ENCODE measurements at places on chromosomes 11 and 22. TPM values are rescaled to one million over a fixed set of nuclear protein-coding genes. Genes with fewer than 3 reads are reported as not detected.
A peak's percentile ranks its signal among the peaks of the same experiment; 100 is the strongest.

GCAT gene
- total RNA-seq: 10.2 TPM

OR10G4 gene
- not detected for total RNA-seq

KCNA4 gene
- 0.30 TPM for total RNA-seq

RIMBP3B gene
- 0.10 TPM for total RNA-seq

BTBD18 gene
- not detected for total RNA-seq

FAU gene
- total RNA-seq: 353 TPM

SLC6A5 gene
- total RNA-seq: not detected

DNA sequence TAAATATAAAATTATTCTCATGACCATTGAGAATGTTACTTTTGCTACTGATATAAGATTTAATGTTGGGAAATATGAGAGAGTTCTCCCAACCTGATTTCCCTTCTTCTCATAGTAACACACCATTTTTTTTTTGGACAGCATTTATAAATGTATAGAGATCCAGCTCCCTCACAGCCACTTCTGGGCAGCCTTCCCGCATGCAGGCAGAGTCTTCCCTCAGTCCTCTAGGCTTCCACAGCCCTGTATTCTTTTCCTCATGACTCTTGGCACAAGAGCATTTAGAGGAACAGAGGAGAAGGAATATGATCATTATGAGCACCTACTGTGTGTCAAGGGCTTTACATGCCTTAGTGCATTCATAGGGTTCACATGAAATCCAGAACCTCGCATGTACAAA lies 9.0 kb downstream of the DTX4 start:
- no peak for DNase-seq

DNA sequence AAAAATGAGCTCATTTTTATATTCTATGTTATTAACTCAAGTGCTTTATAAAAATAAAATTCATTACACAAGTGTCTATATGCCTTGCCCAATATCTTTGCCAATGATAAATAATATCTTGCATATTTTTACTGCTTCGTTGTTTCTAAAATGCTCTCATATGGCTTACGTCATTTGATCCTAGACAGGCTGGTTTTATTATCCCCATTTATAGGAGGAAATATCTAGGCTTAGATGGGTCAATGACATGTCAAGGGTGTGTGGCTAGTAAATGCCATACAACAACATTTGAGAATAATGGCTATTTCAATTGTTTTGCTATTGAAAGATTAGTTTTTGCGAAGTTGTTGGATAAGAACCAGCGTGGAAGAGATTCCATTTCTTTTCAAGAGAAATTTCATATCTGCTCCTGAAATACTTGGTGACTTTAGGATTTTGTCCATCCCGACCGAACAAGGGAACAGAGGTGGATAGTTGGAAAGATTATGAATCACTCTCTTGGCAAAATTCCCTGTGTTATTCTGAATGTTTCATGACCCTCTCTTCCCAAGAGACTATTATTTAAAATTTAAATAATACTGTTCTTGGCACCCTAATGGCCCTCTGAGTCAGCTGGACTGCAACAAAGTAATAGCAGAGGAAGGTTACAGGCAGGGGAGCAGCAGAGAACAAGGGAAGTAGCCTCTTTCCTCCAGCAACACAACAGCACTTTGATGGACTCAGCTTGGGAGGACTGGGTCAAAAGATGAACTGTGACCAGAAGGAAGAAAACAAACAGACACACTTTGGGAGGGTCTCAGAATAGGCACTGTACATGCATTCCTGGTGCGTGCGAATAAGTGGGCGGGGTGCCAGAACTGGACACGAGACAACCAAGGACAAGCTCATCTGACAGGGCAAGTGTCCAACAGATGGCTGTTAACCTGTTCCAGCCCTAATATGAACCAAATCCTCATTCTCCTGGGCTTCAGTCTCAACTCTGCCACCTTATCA lies 94.5 kb downstream of the ME3 start:
- peak; percentile 82 for DNase-seq

- DNase-seq: no peak
These were observed 92.4 kb upstream of the NOX4 start for GRCh38 chr11:89583580-89583979.

DNA sequence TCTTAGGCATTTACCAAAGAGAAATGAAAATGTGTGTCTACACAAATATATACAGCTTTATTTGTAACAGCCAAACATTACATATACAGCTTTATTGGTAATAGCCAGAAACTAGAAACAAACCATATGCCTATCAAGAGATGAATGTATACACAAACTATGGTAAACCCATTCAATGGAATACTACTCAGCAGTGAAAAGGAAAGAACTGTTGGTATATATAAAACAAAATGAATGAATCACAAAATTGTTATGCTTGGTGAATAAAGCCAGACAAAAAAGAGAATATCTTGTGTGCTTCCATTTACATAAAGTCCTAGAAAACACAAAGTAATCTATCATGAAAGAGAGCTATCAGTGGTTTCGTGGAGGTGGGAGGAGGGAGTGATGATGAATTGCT lies 142.9 kb downstream of the EFCAB6 start:
- no peak for DNase-seq

- no peak for DNase-seq
These were observed 17.5 kb upstream of the MYH9 start for GRCh38 chr22:36405221-36405661.

DNA sequence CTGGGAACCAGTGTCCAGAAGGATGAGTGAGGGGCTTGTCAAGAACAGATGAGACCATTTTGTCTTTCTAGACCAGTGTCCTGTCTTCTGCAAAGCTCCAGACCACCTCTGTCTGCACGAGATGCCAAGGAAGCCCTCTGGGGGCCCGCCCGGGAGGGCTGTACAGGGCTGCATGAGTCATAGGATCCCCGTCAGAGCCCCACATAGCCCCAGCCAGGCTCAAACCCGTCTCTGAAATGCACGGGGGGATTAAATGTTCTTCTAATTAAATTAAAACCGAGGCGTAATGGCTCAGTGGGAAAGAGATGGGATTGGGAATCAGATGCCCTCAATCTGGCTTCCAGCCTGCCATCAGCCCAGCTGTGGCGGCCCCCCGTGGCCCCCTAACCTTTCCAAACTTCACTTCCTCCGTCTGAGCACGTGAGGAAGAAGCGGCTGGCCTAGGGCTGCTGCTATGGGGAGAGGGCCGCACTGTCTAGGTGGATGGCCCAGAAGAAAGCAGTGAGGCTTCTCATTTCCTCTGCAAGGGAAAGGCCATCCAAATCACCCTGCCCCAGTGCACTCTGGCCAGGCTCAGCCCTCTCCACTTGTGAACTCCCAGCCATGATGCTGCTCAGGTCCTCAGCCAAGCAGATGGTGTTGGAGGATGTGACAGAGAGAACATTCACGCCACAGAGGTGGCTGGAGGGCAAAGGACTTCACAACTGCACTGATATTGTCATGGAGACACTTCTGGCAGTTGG lies 32.8 kb downstream of the KCNQ1OT1 start:
- DNase-seq: no peak

- no peak for DNase-seq
These were observed 270.7 kb downstream of the TBC1D22A start for GRCh38 chr22:47032956-47033647.

DNA sequence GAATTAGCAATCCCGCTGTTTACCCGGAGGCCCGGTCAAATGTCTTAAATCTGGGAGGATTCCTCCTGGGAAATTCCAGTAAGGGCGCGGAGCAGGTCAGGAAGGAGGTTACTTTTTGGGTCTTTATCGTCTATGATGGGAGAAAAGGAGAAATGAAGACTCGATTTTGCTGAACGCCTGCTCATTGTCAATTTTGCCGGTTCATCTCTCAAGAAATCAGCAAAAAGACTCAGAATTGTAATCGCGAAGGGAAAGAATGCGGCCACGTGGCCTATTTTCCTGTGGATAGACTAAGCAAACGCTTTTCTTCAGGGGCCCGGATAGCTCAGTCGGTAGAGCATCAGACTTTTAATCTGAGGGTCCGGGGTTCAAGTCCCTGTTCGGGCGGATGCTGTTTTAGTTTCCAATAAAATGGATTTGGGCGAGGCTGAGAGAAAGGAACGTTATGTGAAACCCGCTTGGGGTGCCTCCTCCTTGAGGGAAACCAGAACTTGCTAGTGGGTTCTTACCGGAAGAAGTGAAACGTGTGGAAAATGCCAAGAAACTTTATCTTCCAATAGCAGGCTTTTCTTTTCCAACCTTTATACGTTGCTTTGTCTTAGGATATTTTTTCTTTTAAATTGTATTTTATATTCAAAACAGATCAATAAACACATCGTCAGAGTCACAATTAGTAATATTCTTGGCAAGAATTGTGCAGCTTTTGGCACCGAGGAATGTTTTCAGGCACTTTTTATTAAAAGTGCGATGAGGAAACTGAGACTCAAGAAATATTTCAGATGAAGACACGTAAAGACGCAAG lies 45.0 kb downstream of the OR4D9 start:
- DNase-seq: peak; percentile 64

DNA sequence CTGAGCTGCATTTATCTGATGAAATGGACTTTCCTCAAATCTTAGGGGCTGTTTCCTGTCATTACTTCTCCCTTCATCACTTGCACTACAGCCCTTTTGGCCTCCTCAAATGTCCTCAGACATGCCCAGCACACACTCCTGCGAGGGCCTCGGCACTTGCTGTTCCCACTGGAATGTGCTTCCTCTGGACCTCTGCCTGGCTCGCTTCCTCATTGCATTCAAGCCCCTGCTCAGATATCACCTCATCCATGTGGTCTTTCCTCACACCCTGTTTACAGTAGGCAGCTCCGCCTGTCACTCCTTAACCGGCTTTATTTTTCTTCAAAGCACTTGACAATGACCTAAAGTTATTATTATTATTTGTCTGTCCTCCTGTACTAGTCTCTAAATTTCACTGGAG lies 9.0 kb downstream of the NAT10 start:
- no peak for DNase-seq

DNA sequence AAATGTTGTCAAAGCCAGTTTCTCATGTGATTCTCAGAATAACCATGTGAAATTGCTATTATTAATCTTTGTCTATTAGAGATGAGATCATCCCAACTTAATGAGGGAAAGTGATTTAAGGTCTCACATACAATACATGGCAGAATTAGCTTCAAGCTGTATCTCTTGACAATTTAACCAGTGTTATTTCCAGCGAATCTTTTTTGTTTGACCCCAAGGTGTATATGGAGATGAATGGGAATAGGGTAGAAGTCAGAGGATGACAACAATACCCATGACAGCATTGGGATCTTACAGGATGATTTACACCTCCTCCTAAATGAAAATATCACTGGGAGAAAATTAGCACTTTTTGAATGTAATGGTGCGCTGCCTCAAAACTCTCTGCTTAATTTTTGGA lies 290.8 kb upstream of the LUZP2 start:
- DNase-seq: no peak

GRCh38 chr11:124758355-124759265 lies 3.5 kb downstream of the ESAM start:
- peak; percentile 12 for DNase-seq

GRCh38 chr11:30567644-30568043 lies 18.5 kb downstream of the MPPED2 start:
- DNase-seq: no peak

DNA sequence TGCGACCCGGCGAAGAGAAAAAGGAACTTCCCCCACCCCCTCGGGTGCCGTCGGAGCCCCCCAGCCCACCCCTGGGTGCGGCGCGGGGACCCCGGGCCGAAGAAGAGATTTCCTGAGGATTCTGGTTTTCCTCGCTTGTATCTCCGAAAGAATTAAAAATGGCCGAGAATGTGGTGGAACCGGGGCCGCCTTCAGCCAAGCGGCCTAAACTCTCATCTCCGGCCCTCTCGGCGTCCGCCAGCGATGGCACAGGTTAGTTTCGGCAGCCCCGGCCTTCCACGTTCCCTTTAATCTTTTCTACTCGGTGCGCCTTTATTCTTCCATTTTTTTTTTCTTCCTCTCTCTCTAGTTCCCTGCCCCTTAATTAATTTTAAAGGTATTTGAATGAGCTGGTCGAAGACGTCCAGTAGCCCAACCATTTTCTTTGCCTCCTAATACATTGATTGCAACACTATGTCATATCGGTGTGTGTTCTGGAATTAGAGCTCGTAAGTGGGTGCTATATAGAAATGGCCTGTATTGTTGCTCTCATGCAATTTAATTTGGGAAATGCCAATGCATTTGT lies 537 bp downstream of the EP300 start:
- no peak for DNase-seq

DNA sequence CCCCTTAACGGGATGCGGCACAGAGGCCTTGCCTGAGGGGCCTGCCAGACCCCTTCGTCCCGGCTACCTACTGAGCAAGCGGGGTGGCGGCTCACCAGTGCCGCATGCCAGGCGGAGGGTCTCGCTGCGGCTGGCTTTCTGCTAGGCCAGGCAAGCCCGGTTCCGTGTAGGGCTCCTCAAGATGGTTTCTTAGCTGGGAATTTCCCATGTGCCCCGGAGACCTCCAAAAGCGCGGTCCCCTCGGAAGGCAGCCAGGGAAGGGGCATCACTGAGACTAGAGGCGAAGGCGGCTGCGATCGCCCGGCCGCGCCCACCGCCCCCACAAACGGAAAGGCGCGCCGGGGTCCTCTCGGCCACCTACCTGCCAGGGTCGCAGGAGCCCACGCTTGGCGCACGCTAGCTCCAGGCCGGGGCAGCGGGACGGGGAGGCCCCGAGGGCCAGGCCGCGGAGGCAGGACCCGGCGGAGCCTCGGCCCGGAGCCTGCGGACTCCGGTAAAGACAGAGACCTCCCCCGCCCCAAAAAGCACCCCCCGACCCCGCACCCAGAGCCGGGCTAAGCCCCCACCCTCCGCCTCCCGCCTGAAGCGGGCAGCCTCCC lies 23.8 kb downstream of the MICAL3 start:
- no peak for DNase-seq

GRCh38 chr11:839875-840617 lies 2.3 kb downstream of the POLR2L start:
- DNase-seq: no peak

DNA sequence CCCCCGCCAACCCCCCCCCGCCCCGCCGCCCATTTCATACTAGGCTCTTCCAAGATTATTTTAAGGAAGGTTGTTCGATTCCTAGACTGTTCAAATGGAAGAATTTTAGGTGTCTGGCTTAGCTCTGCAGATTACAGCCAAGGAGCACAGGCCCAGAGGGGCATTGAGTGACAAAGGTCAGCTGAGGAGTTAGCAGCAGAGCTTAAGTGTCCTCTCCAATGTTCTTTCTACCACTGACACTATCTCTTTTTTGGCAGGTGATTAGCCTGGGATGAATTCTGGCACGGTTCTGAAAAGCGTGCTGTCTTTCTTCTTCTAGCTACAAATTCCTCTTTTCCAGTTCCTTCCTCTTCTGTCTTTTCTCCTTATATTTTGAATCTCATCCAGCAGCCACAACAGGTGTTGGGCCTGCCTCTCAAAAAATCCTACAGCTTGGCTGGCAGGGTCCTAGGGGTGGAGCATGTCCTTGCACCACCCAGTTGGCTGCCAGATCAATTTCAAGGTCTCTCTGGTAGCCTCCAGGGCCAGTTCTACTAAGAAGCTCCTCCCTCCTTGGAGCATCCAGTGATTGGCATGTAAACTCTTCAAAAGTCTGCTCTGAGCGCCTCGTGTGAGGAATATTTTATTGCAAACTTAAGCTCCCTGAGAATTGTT lies 23.0 kb downstream of the KCNE3 start:
- DNase-seq: no peak

DNA sequence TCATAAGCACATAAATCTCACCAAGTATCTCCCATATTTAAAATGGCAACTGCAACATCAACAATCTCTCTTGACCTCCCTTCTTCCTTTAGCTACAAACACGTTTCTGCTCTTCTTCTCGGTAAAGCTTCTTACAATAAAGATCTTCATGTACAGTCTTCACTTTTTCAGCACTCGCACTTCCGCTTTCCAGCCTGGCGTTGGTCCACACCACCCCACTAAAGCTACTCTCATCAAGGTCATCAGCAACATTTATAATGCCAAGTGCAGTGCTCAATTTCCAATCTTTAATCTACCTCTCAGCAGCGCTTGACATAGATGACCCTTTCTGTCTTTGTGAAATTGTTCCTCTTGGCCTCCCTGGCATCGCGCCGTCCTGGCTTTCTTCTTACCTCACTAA lies 33.6 kb downstream of the NTM start:
- DNase-seq: no peak

Data from skin of body (tissue), 3 donors.